Activated CD8-positive, alpha-beta memory T cell treated with anti-CD3 and anti-CD28 coated beads for 1 hour (primary cell): ENCODE measurements at places on chromosomes 6 and 20.

DNA sequence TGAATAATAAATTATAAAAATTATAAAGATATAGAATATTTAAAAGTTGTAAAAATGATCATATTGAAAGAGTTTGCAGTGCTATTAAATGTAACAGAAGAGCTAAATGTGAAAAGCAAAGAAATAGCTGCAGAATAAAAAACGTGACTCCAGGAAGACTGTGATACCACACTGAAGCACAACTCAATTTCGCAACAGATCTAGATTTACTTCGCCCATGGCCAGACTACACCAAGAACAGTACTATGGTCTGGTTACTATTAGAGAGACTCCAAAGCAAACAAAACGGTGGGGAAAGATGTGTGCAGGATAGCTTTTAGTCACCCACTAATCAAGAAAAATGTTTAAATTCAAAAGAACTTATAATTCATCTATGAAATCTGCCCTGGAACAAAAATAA lies 1.9 kb downstream of the CHD6 start:
- no peak for DNase-seq

DNA sequence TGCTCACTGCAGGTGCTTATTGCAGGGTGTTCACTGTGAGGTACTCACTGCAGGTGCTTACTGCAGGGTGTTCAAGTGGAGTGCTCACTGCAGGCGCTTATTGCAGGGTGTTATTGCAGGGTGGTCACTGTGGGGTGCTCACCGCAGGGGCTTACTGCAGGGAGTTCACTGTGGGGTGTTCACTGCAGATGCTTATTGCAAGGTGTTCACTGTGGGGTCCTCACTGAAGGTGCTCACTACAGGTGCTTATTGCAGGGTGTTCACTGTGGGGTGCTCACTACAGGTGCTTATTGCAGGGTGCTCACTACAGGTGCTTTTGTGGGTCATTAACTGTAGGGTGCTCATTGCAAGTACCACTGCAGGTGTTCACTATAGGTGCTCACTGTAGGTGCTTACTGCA lies 20.2 kb downstream of the APMAP start:
- DNase-seq = no peak

GRCh38 chr6:77548190-77548589 lies 84.9 kb upstream of the HTR1B start:
- DNase-seq = no peak

GRCh38 chr6:38684237-38684636 lies 18.7 kb downstream of the GLO1 start:
- no peak for DNase-seq

- no peak for DNase-seq
Observed at GRCh38 chr6:140537211-140537610, 1162.8 kb upstream of the CITED2 start.

DNA sequence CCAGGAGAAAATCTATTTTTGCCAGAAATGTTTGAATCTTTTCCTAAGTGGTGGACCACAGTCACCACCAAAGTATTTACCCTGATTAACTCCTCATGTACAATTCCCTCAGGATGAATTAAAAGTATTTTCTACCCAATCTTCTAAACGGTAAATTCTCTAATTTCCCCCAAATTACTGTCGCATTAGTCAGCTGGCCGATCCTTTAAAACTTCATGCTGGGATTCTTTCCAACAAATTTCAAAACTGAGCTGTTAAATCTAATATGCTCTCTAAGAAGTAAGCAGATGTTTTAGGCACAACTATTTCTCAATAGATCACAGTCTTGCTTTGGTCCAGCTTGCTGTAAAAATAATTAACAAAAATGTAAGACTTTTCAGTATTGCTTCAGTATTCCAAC lies 447.2 kb downstream of the FRK start:
- DNase-seq = no peak
